ENCODE measurements at places on chromosomes 6 and 20. TPM values are rescaled to one million over a fixed set of nuclear protein-coding genes. Genes with fewer than 3 reads are reported as not detected.

The RAD21L1 gene
- total RNA-seq = 1.6 TPM

The SLC22A2 gene
- total RNA-seq = not detected

The TCF15 gene
- not detected for total RNA-seq

The COL9A3 gene
- 0.51 TPM for total RNA-seq

The PI3 gene
- 0.51 TPM for total RNA-seq

The GLP1R gene
- total RNA-seq = not detected

The LAMA5 gene
- 0.68 TPM for total RNA-seq

The OR2H2 gene
- total RNA-seq = not detected

The TPMT gene
- 5.4 TPM for total RNA-seq

The BPIFB1 gene
- not detected for total RNA-seq

The SIGLEC1 gene
- 0.16 TPM for total RNA-seq

The BMP2 gene
- not detected for total RNA-seq

The PMEPA1 gene
- 21.7 TPM for total RNA-seq

The CST1 gene
- not detected for total RNA-seq

The MYB gene
- 23.9 TPM for total RNA-seq

The DDX43 gene
- 0.90 TPM for total RNA-seq

The C6orf141 gene
- not detected for total RNA-seq

The ENPP5 gene
- 0.95 TPM for total RNA-seq

The OPRM1 gene
- total RNA-seq = not detected

The CABLES2 gene
- total RNA-seq = 5.6 TPM

The PTCRA gene
- 0.53 TPM for total RNA-seq

The HLA-DMA gene
- total RNA-seq = 25.6 TPM

The CRIP3 gene
- total RNA-seq = 4.1 TPM

The DYNLT2 gene
- total RNA-seq = 3.9 TPM

The CGA gene
- not detected for total RNA-seq

The FAM83B gene
- total RNA-seq = not detected

The TAGAP gene
- total RNA-seq = 224 TPM

The CAPN11 gene
- 0.79 TPM for total RNA-seq

The AGPAT1 gene
- total RNA-seq = 31.0 TPM

The MCCD1 gene
- not detected for total RNA-seq

The CRYBG1 gene
- 38.0 TPM for total RNA-seq

The VTA1 gene
- 19.9 TPM for total RNA-seq

The NHLRC1 gene
- 0.99 TPM for total RNA-seq

The UCKL1 gene
- 45.7 TPM for total RNA-seq

The EMILIN3 gene
- total RNA-seq = not detected

The DPPA5 gene
- not detected for total RNA-seq

The SLC22A7 gene
- not detected for total RNA-seq

The NR2E1 gene
- total RNA-seq = not detected

The OR12D3 gene
- total RNA-seq = not detected

The SEC23B gene
- total RNA-seq = 36.6 TPM

The RSPH9 gene
- not detected for total RNA-seq

The PLEKHG1 gene
- total RNA-seq = 4.6 TPM

The AKAP12 gene
- total RNA-seq = 1.8 TPM

The GPSM3 gene
- total RNA-seq = 311 TPM

The FAM83C gene
- not detected for total RNA-seq

The ARMC12 gene
- 1.8 TPM for total RNA-seq

The HSPA12B gene
- total RNA-seq = 0.10 TPM

The OLIG3 gene
- not detected for total RNA-seq

The TRAM2 gene
- 8.8 TPM for total RNA-seq

The HLA-G gene
- total RNA-seq = 0.23 TPM

The KHDC1L gene
- not detected for total RNA-seq

The RTN4IP1 gene
- total RNA-seq = 7.5 TPM

The BTNL2 gene
- total RNA-seq = not detected

The MCHR2 gene
- total RNA-seq = not detected

The XKR7 gene
- not detected for total RNA-seq

The PPIL6 gene
- total RNA-seq = 0.38 TPM

The HLA-F gene
- 748 TPM for total RNA-seq

The NRN1 gene
- not detected for total RNA-seq

The AGER gene
- total RNA-seq = 42.6 TPM
